EL (cell line): ENCODE measurements at places on chromosomes 12 and 14.

GRCh38 chr14:75094896-75095295 lies 25.5 kb downstream of the ZC2HC1C start:
- DNase-seq: no peak

GRCh38 chr14:101590062-101590461 lies 28.8 kb downstream of the DIO3 start:
- DNase-seq: no peak

DNA sequence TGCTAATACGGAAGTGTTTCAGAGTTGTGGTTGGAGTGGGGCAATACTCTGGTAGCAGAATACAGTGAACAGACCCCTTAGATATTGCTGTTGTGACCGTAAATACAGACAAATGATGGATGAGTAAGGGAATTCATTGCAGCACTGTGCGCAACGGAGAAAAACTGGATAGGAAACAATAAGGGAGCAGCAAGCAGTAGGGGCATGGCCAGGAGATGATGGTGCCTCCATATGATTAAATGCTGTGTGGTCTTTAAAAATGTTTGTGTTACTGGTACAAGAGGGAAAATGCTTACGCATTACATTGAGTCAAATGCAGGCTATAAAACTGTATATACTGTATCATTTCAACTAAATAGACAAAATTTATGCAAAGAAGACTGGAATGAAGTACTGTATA lies 61.6 kb downstream of the EML1 start:
- no peak for DNase-seq

- DNase-seq: no peak
Observed at GRCh38 chr12:113896194-113896593, 69.9 kb downstream of the RBM19 start.

DNA sequence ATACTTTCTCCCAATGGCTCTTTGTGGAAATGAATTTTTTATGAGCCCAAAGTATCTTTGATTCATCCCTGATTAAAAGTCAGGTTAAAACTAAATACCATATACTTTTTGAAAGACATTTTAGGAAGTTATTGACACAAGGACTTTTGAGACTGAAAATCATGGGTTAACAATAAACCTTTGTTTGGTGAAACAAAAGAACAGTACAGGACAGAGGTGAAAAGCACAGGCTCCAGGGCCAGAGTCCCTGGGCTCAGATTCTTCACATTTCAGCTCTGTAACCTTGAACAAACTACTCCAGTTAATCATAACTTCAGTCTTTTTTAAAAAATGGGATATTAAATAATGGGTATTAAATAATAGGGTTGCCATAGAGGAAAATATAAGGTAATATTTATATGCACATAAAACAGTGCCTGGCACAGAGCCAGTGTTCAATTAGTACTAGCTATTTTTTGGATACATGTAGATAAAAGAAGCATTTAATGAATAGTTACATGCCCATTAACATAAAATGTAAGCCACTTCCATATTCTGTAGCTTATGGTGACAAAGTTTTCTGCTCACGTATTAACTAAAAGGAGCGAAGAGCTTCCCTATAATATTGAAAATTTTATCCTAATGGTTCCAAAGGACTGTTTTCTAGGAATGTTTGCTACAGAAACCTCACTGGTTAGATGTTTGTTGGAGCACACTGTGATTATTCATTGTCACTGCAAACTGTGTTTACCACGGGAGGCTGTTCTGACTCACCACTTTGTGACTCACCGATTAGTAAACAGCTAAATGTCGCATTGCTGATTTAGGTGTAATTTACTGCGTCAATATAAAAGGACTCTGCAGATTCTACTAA lies 255.4 kb downstream of the DAD1 start:
- DNase-seq: peak; percentile 43

DNA sequence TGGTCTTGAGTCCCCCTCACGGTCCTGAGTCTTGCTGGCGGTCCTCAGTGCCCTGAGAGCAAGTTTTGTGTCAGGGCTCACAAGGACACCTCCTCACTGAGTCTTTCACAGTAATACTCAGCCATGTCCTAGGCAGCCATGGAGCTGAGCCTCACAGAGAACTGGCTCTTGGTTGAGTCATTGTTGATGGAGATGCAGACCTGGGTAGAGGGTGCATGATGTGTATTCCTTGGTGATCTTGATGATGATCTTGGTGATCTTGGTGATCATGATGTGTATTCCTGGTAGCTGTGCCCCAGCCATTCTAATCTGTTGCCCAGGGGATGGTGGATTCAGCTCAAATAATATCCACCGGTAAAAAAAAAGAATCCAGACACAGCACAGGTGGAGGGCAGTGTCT lies 495.4 kb downstream of the TMEM121 start:
- DNase-seq: no peak

- DNase-seq: no peak
Observed at GRCh38 chr12:126974779-126975178, 1292.2 kb upstream of the TMEM132C start.

DNA sequence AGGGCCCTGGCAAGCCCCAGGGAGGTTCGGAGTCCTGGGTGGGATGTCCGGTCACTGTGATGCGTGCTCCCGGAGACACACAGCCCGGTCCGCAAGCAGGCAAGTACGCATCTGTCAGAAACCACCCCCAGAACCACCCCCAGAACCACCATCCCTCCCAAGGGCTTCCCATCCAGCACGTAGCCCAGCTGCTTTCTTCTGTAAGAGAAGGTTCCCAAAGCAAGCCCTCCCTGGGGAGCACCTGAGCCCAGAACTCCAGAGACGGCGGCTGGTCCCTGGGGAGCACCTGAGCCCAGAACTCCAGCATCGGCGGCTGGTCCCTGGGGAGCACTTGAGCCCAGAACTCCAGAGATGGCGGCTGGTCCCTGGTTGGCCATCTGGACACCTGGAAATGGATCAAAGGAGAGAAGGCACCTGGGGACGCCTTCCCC lies 2.6 kb upstream of the FBRSL1 start:
- DNase-seq: no peak

GRCh38 chr12:7501031-7501588 lies 2.5 kb downstream of the CD163 start:
- DNase-seq: peak; percentile 45

DNA sequence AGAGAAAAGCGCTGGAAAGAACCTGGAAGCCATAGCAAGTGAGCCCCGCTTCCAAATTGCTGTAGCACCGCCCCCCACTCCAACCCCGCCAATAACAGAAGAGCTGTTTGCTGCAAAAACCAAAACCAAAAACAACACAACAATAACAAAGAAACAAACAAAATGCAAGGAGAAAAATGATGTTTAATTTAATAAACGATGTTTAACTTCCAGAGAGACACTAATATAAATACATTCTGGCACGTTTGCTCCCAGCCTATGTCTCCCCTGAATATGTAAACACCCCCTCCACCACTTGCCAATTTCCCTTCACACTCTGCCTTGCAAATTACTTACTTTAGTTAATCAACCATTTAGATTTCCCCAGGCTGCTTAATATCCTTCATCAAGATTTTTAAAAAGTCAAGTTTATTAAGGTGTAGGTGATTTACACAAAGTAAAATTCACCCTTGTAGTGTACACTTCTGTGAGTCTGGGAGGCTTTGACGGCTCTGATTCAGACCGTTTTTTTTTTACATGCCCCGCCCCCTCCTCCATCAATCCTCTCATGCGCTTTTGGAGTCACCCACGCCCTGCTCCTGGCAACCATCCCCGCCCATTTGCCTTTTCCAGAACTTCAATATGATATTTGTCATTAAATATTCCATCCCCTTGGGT lies 482 bp upstream of the IFI27L2 start:
- DNase-seq: peak; percentile 73

DNA sequence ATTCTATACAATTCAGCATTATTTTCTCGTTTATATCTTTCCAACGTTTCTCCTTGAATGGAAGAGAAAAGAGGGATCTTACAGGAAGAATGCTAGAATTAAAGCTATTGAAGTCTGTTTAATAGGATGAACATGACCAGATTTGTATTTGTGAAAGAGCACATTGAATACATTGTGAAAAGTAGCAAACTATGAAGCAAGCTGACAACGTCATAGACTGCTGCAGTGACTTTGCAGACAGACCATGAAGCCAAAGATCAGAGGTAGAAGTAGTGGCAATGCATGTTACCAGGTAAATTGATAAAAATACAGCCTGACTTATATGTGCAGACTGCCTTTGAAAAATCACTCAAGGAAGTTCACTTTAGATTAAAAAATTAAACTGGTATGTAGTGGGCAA lies 146.1 kb downstream of the RASSF9 start:
- DNase-seq: no peak

DNA sequence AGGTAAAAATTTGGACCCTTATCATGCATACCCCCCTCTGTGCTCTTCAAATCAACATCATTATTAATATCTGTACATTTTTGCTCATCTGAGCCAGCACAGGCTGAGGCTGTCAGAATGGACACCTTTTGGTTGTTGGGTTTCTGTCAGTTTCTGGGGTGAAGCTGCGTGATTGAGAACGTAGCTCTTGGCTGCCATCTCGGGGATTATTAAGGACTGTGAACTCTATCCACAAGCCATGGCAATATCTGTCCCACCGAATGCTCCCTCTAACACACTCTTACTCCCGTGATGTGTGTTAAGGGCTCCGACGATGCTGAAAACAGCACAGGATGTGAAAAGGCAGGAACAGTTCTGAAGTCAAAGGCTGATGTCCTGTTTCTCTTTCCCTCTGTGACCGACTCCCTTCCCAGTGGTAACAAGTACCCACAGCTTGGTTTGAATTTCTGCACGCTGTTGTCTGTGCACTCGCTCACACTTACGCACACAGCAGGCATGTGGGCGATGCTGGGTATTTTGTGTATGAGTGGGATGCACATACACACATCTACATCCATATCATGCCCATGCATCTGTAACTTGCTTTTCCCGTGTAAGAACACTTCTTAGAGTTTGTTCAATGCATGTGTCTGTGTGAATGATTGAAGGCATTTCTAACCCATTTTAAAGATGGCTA lies 405.6 kb downstream of the TMEM121 start:
- no peak for DNase-seq

DNA sequence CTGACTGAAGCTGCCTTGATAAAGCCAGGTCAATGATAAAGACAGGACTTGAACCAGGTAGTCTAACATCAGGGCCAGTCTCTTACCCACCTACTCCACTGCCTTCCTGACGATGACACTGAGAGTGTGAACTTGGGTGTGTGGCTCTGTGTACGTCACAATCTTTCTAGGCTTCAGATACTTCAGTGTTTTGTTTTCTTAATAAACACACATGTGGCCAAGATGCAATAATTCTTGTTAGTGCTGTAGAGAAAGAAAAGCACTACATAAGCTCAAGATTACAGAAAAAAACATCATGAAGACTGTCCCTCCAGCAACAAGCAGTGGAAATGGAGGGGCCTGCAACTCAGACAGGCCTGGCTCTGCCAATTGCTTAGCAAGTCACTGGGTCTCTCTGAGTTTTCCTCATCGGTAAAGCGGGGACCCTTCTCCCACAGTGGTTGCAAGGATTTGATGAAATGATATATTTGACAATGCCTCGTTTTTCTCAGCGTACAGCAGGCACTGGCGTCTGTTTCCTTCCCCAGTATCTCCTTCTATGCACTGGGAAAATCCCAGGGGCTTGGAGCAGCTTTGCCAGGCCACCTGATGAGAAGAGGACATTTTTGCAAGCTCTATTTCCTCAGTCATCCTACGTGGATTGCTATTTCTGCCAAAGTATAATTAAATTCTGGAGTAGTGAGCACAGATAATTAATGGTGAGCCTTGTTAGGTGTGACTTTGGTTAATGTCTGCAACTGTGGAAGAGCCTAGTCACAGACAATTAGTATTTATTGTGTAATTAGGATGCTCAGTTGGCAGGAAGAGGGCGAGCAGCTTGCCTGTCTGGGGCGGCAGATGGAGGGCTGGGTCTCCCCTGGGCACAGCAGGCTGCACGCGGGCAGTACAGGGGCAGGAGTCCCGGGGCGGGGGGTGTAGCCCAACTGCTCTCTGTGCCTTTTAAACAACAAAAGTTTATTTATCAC lies 55.8 kb upstream of the CHGA start:
- DNase-seq: no peak

DNA sequence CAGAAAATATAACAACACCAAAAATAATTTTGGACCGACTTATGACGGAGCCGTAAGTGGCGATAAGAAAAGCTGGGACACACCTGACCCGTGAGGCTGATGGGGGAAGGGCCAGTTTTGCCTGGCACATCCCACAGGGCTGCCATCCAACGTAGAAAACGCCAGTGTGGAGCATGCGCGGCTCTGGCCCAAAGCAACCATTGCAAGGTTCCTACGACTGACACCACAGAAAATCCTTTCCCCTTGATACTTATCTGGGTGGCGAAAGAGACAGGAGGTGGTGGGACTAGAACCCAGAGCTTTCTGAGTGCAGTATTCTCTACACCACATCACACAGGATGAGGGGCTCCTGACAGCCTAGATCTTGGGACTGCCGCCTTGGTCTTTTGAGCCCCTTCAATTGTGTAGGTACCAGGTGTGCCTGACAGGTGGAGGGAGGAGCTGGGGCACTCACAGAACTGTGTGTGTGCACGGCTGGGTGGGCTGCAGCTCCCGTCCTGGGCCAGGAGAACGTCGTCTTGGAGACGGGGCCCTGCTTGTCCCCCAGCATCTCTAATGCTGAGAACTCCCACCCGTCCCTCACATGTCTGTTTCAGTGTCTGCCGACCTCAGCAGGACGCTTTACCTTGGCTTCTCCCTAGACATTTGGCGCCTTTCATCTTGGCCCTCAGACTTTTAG lies 17.4 kb upstream of the CACNA2D4 start:
- DNase-seq: no peak

GRCh38 chr14:105158794-105159193 lies 9.8 kb downstream of the JAG2 start:
- DNase-seq: no peak

GRCh38 chr12:100174495-100174894 lies 26.1 kb upstream of the ACTR6 start:
- no peak for DNase-seq

DNA sequence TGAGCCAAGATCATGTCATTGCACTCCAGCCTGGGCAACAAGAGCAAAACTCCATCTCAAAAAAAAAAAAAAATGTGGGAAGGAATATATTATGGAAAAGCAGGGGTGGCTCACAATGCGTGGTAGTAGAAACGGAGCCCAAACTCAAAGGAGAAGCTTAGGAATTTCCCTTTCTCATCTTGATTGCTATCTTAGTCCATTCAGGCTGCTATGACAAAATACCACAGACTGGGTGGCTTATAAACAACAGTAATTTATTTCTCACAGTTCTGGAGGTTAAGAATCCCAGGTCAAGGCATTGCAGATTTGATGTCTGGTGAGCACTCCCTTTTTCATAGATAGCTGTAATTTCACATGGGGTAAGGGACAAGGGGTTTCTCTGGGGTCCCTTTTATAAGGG lies 153.8 kb upstream of the KRR1 start:
- peak; percentile 74 for DNase-seq

- DNase-seq: no peak
Observed at GRCh38 chr12:89041078-89041477, 311.2 kb downstream of the DUSP6 start.

GRCh38 chr12:60035835-60036234 lies 440.0 kb downstream of the SLC16A7 start:
- peak; percentile 63 for DNase-seq
